Skeletal muscle cell (primary cell): ENCODE measurements at places on chromosomes 12 and 14.

- DNase-seq, result no peak
Measured at GRCh38 chr12:89968151-89968700, 259.6 kb upstream of the ATP2B1 start.

DNA sequence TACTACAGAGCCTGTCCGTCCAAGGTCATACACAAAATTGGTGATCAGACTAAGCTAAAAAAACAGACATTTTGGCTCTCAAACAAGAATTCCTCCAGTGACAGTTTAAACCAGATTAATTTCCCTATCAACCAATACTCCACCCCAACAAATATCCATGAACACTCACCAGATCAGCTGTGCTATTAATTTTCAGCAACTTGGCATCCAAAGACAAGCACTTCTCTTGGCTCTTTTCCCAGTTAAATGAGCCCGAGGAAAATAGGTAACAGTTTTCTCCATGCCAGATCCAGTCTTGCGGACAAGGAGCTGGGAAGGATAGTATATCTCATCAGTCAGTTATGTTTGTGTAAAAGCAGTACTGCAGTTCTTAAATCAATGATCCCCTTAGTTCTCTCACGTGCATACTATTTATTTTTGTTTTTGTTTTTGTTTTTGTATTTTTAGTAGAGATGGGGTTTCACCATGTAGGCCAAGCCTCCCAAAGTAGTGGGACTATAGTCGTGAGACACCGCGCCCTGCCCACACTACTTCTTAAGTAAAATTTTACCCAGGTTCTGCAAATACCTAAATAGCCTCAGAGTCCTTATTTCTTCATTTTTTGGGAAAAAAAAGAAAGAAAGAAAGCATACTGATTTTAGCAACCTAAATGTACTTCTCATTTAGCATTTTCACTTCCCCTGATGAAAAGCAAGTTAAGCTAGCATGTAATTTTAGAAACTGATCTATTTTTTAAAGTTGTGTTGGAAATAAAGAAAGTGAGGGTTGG, 11.1 kb downstream of the OLR1 start:
- no peak for DNase-seq

GRCh38 chr12:11652351-11653040, 3.0 kb downstream of the ETV6 start:
- DNase-seq, result no peak

DNA sequence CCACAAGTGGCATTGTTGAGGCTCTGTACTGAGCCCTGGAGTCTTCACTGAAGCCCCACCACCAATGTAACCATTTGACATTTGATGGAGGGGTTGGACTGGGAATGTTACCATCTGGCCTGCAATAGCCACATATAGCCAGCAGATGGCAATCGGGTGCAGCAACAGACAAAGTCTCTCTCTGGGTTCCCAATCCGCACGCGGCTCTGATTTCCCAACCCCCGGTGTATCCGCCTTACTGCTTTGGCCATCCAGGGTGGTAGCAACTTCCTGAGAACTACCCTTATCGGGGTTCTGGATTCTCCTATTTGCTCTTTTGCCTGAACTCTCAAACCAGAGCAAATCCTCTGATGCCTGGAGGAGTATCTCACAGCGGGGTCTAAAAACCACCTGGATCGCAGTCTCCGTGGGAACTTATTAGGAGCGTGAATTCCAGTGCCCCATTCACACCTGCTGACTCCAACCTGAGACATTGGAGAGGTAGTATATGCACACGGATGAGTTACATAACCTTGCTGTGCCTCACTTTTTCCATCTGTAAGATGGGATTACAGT, 14.2 kb downstream of the VRTN start:
- peak; percentile 25 for DNase-seq

DNA sequence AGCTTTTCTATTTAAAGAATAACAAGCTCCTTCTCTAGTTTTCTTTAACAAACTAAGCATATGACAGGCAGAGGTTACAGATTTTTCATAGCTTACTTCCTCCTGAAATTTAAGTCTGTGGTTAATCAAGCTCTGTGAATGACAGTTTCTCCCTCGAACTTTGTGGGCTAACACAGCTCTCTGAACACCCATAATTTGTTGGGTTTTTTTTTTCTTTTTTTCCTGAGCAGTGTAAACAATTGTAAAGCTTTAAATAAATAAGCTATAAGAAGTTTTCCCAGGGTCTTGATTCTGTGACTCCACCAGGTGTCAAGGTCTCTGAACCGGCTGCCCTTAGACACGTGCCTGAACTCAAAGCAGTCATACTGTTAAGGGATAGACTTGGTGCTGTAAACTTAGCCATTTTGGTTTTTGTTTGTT, 128.1 kb upstream of the AMIGO2 start:
- DNase-seq, result no peak

DNA sequence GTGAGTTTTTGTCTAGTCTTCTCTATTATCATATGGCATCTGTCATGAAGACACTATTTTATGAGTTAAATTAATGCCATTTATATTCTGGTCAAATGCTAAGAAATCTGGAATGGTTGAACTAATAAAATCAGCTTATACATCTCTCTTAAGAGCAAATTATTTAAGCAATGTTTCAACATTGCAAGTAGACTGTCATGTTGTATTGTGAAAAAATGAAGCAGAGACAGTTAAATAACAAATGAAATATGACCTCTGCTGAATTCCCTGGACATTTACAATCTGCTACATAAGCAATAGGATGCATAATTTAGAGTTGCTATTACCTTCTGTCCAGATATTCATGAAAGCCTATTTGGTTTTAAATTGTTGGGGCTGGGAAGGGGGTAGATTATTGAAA, 30.6 kb downstream of the NAV3 start:
- no peak for DNase-seq

- peak; percentile 67 for DNase-seq
Measured at GRCh38 chr12:45914090-45914489, 76.3 kb downstream of the SCAF11 start.

- no peak for DNase-seq
Measured at GRCh38 chr12:10982244-10982643, 4.5 kb downstream of the TAS2R50 start.

DNA sequence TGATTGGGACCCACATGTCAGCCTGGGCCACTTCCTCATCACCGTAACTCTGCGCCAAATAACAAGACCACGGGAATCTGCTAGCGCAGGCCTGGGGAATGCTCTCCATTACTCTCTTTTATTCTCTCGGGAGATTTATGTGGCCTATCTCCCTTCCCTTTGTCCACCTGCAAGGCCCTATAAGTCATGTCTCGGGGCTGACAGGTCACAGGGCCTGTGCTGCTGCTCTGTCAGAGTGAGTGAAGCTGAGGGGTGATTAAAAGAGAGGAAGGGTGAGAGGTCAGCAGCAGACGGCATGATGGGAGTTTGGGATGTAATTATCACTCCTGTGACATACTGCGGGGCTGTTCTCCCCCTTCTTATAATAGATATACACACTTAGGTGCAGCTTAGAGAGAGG, 26.2 kb upstream of the GPATCH2L start:
- no peak for DNase-seq

- peak; percentile 4 for DNase-seq
Measured at GRCh38 chr14:85634205-85634604, 104.3 kb downstream of the FLRT2 start.
